ENCODE measurements at places on chromosomes 2 and 18.

DNA sequence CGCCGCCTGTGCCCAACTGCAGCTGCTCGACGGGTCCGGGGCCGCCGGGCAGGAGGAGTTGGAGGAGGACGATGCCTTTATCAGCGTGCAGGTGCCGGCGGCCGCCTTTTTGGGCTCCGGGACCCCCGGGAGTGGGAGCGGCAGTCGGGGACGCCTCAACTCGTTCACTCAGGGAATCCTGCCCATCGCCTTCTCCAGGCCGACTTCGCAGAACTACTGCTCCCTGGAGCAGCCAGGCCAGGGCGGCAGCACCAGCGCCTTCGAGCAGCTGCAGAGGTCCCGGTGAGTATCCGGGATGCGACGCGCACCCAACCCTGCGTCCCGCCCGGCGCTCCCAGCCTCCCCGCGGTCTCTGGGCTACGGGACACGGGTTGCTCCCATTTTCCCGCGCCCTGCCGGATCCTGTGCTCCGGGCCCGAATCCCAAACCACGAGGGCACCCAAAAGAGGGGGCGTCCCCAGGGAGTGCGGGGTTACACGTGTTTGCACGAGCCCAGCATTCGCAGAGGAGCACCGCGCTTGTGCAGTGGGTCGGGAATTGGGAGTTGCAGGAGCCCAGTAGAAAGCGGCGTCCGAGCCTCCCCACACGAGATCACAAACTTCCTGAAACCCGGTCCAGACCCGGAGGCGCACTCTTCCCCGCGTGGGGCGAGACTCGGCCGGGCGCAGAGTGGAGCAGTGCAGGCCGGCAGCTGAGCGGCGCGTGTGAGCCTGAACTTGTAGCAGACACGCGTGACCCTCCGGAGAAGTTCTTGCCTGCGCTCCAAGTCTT is 1.2 kb downstream of the CABLES1 start:
- DNase-seq, result peak; percentile 38

- no peak for DNase-seq
Measured at GRCh38 chr18:55266981-55267380, 307.7 kb upstream of the CCDC68 start.

- no peak for DNase-seq
Measured at GRCh38 chr2:241728627-241729026, 5.8 kb upstream of the D2HGDH start.

- no peak for DNase-seq
Measured at GRCh38 chr18:66931010-66931409, 327.1 kb upstream of the CDH19 start.

- no peak for DNase-seq
Measured at GRCh38 chr18:55096263-55096951, 137.1 kb upstream of the CCDC68 start.
